A549 treated with ZK216348 at 1 μM for 4 hours (cell line): ENCODE measurements at places on chromosomes 1 and 21. TPM values are rescaled to one million over a fixed set of nuclear protein-coding genes. Genes with fewer than 3 reads are reported as not detected.

The TFF2 gene
- not detected in 5 replicates for total RNA-seq

The EXOSC10 gene
- 36.9 to 41.7 TPM (median 38.6 TPM) in 5 replicates for total RNA-seq

The TAGLN2 gene
- 993 to 1,093 TPM (median 1,041 TPM) in 5 replicates for total RNA-seq

The OTUD3 gene
- total RNA-seq, result 2.1 to 3.3 TPM (median 2.7 TPM) in 5 replicates

The OR2T2 gene
- total RNA-seq, result not detected in 5 replicates

The KCNJ9 gene
- not detected in 5 replicates for total RNA-seq

The SIM2 gene
- 6.9 to 9.2 TPM (median 8.1 TPM) in 5 replicates for total RNA-seq

The ALDH4A1 gene
- 7.2 to 15.1 TPM (median 14.3 TPM) in 5 replicates for total RNA-seq

The GJA5 gene
- total RNA-seq, result not detected in 5 replicates

The RGS5 gene
- 0.63 to 1.3 TPM (median 1.2 TPM) in 5 replicates for total RNA-seq

The PYHIN1 gene
- total RNA-seq, result not detected in 5 replicates

The S1PR1 gene
- 0.07 to 0.08 TPM in 2 of 5 replicates, not detected in the others for total RNA-seq

The NTRK1 gene
- total RNA-seq, result 0.11 to 0.16 TPM (median 0.12 TPM) in 3 of 5 replicates, not detected in the others

The ABCG1 gene
- total RNA-seq, result 2.3 to 3.3 TPM (median 2.9 TPM) in 5 replicates

The ZYG11B gene
- total RNA-seq, result 2.0 to 6.1 TPM (median 5.1 TPM) in 5 replicates

The KRTCAP2 gene
- 165 to 271 TPM (median 248 TPM) in 5 replicates for total RNA-seq

The TRIM58 gene
- total RNA-seq, result not detected in 5 replicates

The IPO9 gene
- 33.2 to 46.0 TPM (median 40.5 TPM) in 5 replicates for total RNA-seq

The IGSF9 gene
- total RNA-seq, result 0.12 to 0.33 TPM (median 0.29 TPM) in 5 replicates

The IL19 gene
- total RNA-seq, result not detected in 5 replicates

The ADGRL4 gene
- not detected in 5 replicates for total RNA-seq

The MATN1 gene
- 0.06 TPM in 1 of 5 replicates, not detected in the others for total RNA-seq

The RPRD2 gene
- 13.1 to 16.7 TPM (median 13.7 TPM) in 5 replicates for total RNA-seq

The PLPPR4 gene
- not detected in 5 replicates for total RNA-seq

The FAM151A gene
- total RNA-seq, result 0.12 to 0.15 TPM in 2 of 5 replicates, not detected in the others

The FCRL3 gene
- total RNA-seq, result not detected in 5 replicates

The EFNA1 gene
- 25.9 to 37.5 TPM (median 31.4 TPM) in 5 replicates for total RNA-seq
